ENCODE measurements at places on chromosomes 5 and 9.
A peak's percentile ranks its signal among the peaks of the same experiment; 100 is the strongest.

DNA sequence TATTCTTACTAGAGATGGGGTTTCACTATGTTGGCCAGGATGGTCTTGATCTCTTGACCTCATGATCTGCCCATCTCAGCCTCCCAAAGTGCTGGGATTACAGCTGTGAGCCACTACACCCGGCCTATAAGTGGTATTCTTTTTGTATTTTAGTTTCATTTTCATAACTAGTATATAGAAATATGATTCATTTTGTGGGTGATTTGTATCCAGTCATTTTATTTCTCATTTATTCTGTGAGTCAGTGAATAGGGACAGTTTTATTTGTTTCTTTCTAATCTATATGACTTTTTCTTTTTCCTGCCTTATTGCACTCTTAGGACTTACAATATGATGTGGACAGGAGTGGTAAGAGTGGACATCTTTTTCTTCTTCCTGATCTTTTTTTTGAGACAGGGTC, 112.9 kb downstream of the AOPEP start:
- no peak for DNase-seq

DNA sequence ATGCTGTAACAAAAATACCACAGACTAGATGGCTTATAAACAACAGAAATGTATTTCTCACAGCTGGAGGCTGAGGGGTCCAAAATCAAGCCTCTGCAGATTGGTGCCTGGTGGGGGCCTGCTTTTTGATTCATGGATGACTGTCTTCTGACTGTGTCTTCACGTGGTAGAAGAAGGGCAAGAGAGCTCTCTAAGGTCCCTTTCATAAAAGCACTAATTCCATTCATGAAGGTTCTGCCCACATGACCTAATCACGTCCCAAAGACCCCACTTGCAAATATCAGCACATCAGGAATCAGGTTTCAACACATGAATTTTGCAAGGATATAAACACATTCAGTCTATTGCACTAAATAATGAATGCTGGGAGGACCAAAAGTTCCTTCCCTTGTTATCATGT, 278.4 kb downstream of the MARCHF11 start:
- DNase-seq = no peak

DNA sequence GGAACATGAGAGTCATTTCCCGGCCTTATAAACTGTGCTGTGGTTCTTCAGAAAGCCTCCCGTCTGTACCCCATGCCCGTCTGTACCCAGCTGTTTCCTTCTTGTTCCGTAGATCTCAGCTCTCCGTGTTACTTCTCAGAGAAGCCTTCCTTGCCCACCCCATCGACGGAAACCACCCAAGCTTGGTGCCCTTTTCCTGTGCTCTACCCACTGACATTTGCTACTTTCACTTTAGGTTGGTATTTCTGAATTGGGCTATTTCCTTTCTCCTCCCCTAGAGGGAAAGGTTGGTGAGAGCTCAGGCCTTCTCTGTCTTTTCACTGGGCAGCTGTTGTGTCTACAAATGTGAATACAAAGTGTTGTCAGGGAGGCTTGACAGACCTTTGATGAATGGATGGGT, 764.5 kb upstream of the ADAMTS16 start:
- no peak for DNase-seq

DNA sequence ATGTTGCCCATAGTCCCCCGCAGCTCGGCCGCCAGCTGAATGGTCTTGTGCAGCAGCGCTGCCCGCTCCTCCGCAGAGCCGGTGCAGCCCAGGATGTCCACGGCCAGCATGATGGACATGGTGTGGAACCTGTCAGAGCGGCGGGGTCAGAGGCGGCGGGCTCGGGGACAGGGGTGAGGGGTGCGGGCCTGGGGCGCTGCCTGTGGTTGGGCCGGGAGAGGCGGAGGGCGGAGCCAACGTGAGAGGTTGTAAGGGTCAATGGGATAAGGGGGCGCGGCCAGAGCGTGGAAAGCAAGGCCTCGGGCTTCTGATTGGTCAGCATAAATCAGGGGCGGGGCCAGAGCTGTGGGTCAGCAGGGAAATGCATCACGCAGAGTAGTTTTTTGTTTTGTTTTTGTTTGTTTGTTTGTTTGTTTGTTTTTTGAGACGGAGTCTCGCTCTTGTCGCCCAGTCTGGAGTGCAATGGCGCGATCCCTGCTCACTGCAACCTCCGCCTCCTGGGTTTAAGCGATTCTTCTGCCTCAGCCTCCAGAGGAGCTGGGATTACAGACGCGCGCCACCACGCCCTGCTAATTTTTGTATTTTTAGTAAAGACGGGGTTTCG, 6.8 kb upstream of the TOR2A start:
- DNase-seq = no peak

DNA sequence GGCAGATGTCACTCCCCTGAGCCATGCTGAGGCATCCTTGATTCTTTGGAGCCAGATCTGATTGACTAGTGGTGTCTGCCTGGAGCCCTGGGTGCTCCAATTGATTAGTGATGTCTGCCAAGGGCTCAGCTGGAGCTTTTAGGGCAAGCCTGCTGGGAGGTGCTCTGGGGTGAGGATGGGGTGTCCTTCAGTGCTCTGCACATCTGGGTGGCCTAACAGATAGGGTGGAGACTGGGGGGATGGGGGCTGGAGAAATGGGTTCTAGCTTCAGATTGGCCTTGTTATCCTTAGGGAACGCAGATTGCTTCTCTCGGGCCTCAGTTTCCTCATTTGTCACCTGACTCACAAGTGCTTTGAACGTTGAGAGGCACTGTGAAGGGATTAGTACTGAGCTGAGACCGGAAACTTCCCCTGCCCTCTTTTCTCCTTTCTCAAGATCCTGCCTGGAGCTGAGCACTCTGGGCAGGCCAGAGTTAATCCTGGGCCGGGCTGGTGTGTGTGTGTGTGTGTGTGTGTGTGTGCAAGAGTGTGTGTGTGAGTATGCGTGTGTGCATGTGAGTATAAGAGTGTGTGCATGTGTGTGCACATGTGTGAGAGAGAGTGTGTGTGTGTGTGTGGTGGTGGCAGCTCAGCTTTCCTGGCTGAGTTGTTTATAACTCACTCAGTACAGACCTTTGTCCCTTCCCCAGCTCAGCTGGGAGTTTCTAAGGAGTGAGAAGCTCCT, 5.6 kb upstream of the IER5L start:
- no peak for DNase-seq

GRCh38 chr5:62208218-62208852, 97.7 kb upstream of the KIF2A start:
- no peak for DNase-seq

DNA sequence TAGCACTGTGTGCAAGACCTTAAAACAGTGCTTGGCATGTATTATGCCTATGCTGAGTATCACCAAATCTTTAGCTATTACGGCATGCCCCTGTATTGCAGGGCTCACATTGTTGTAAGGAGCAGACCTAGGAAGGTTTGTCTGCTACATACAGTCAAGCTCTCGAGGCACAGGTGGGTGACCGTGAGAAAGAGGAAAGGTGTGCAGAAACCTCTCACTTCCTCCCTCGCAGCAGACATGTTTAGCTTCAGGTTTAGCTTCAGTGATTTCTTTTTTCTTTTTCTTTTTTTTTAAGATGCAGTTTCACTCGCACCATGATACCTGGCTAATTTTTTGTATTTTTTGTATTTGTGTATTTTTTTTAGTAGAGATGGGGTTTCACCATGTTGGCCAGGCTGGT, 275.8 kb upstream of the RIOK2 start:
- DNase-seq = no peak

DNA sequence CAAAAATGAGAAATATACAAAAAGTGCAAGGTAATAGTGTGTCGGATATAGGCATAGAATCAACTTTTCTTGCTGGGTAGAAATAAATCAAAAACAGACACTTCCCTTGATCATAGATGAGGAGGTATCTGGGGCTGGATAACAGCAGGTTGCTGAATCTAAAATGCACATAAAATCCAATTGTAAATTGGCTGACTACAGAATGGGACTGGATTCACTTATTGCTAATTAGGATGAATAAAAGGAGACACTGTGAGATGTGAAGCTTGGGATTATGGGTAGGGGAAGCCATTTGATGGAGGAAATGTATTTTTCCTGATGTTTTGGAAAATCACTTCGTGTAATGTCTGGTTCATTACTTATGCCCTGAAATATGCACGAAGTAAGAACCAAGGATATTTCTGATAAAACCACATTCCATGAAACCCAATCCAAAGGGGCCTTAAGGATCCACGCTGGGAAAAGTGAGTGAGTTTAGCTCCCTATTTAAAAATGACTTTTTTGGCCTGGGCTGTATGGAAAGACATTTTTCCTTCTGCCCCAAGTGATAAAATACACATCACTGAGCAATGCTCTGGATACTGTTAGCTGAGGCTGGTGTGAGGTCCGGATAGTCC, 136.1 kb downstream of the MARCHF11 start:
- no peak for DNase-seq

- no peak for DNase-seq
These were observed 15.5 kb downstream of the C5orf15 start for GRCh38 chr5:133952729-133953567.

DNA sequence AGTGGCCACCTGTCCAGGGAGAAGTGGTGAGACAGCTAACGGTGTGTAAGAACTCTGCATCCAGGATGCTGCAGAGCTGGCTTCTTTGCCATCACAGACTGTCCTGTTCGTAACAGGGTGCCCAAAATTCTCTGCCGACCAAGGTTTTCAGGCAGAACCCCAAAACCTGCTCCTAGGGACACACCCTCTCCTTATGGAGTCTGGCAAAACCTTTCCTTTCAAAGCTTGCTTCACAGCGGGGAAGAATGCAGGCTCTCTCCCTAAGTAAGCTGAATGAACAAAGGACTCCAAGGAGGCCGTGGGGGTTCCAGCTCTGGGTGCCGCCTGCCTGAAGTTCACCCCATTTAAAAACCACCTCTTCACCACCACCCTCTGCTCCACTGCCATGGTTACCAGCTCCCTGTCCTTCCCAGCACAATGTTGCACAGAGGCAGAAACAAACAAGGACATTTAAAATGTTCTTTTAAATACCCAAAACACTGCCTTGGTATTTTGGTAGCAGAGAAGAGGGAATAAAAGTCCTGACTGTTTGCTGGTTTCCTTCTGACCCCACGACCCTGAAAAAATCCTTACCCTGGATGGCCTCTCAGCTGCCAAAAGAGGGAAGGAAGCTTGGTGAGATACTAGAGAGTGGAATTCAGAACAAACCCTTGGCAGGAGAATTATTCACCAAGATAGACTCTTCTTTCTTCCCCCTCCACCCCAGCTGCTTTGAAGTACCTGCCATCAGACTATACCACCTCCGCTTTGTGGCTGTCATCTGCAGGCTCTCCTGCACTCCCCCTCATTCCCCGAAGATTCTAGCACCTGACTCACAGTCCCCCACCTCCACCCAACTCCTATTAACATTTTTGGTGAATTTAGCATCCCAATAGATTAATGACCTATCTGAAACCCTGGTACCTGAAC, 7.1 kb upstream of the KLF9 start:
- peak; percentile 30 for DNase-seq

DNA sequence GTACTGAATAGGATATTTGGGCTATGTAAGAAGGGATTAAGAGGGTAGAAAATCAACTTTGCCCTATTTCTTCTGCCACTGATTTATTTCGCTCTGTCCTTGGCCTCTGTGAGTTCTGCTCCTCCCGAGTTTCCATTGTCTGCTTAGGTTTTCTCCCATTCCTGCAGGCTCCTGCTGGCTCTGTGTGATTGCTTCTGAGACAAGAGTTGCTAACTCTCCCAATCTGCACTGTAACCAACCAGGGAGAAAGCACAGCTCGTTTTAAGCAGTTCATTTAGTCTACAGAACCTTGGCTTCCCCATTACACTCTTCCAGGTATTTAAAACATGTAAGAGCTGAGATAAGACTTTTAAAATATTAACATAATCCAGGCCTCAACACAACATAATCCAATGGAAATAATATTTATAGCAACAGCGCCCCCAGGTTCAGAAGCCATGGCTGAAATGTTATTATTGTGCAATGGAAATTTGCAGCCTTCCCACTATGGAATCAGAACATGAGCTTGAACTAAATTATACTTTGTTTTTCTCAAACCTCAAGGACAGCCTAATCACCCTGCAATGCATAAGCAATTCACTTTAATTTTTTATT, 203.5 kb downstream of the ERCC6L2 start:
- DNase-seq = no peak

All from stimulated activated naive CD8-positive, alpha-beta T cell treated with anti-CD3 and anti-CD28 coated beads, Interleukin-15, Interleukin-2, amounts not matched to agents 100 U/mL and 50 U/mL, for 24 hours (primary cell).